Psoas muscle (tissue), 8 donors: ENCODE measurements at places on chromosomes 12 and 14.
A peak's percentile ranks its signal among the peaks of the same experiment; 100 is the strongest.

DNA sequence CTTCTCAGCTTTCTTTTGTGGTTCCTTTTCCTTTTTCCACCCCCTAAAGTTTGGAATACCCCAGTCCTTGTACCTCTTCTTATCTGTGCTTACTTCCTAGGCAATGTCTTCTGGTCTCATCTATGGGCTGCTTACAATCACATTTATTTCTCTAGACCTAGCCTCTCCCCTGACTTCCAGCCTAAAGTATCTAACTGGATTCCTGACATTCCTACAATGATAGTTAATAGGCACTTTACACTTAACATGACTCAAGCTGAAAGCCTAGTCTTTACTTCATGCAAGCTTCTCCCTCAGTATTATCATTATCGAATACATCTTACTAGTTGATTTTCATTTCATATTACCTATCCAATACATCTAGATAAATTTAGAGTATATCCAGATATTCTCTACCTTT is 21.2 kb downstream of the CLECL1 start:
- H3K27ac ChIP-seq, result no peak overlapping the region
- no peaks in the 10 kb centered on the region for H3K4me1 ChIP-seq
- no peak overlapping the region for H3K4me3 ChIP-seq
- no peaks in the 10 kb centered on the region for H3K36me3 ChIP-seq
- no peaks in the 10 kb centered on the region for H3K27me3 ChIP-seq
- DNase-seq, result no peak

- no peaks in the 10 kb centered on the region for H3K36me3 ChIP-seq
- no peak overlapping the region for H3K27ac ChIP-seq
- H3K4me3 ChIP-seq, result no peak overlapping the region
- peak; percentile 17 for DNase-seq
- peaks cover 16% of the 10 kb centered on the region for H3K27me3 ChIP-seq
These were observed 124.1 kb downstream of the PAPOLA start for GRCh38 chr14:96626121-96626768.

DNA sequence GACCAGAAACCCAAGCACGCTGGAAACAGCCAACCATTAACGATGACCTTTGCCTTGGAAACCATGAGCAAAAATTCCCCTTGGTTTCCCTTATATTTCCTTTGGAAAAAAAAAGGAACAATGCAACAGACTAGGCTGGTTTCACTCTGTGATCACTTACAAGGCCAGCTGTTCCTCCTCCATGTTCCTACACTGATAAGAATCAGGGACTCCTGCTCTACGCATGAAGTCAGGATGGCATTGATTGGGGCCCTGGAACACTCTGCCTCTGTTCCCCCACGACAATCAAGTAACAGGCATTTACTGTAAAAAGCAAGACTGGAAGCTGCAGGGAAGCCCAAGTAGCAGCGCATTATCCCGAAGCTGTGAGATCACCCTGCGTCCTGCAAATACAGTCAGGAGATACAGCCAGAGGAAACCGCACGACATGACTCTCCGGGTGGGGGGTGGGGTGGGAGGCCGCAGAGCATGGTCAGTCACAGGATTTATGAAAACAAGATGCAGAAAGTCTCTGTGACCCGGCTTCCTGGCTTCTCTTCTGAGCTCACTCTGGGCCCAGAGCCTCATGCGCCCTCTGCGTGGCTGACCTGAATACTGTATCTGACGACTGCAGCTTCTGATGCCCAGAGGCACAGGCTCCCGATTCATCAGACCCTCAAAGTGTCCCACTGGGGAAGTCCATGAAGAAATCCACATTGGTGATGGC is 31.1 kb downstream of the SSH1 start:
- peaks cover 53% of the 10 kb centered on the region for H3K36me3 ChIP-seq
- H3K4me1 ChIP-seq, result peaks cover 80% of the 10 kb centered on the region
- peak overlapping the region; percentile 35 for H3K4me3 ChIP-seq
- DNase-seq, result peak; percentile 78
- no peaks in the 10 kb centered on the region for H3K27me3 ChIP-seq

DNA sequence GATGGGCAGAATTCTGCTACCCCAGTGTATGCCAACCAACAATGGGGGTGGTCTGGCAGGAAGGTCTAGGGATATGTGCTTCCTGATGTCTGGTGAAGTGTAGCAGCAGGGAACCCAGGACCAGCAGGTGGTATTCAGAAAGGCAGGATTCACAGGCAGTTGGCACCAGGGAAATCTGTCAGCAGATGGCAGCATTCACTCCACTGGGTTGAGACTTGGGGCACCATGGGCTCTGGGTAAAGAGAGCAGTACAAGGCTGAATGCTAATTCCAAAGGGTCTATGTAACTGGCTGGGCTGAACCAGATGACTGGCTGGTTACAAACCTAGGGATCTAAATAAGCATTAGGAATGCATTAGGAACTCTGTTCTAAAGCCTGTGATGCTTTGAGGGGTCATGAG is 466.9 kb upstream of the STXBP6 start:
- H3K36me3 ChIP-seq, result no peaks in the 10 kb centered on the region
- no peak overlapping the region for H3K4me3 ChIP-seq
- no peak for DNase-seq
- no peak overlapping the region for H3K27ac ChIP-seq

GRCh38 chr14:61860294-61860918 is 98.2 kb downstream of the SNAPC1 start:
- DNase-seq, result no peak
- no peaks in the 10 kb centered on the region for H3K4me1 ChIP-seq
- H3K27me3 ChIP-seq, result peaks cover 5% of the 10 kb centered on the region
- no peak overlapping the region for H3K27ac ChIP-seq

- peaks cover 5% of the 10 kb centered on the region for H3K27me3 ChIP-seq
- H3K4me3 ChIP-seq, result no peak within 1 kb of the TSS
- no peak for DNase-seq
- H3K27ac ChIP-seq, result no peak within 1 kb of the TSS
These were observed at the start of gene ANO4 for GRCh38 chr12:100794441-100795173. ANO4 (plus strand) TSS chr12:100794776; CDS start chr12:100901786, 107,010 bp downstream.

- H3K36me3 ChIP-seq, result peaks cover 4% of the 10 kb centered on the region
- no peaks in the 10 kb centered on the region for H3K4me1 ChIP-seq
- no peak for DNase-seq
These were observed 249.9 kb downstream of the CCDC91 start for GRCh38 chr12:28440081-28440608.

- H3K27ac ChIP-seq, result no peak overlapping the region
- no peak for DNase-seq
- H3K27me3 ChIP-seq, result no peaks in the 10 kb centered on the region
These were observed 613.4 kb downstream of the AACS start for GRCh38 chr12:125678589-125678993.

GRCh38 chr12:117293510-117293909 is 67.9 kb downstream of the NOS1 start:
- no peak for DNase-seq
- peaks cover 15% of the 10 kb centered on the region for H3K36me3 ChIP-seq
- H3K27ac ChIP-seq, result no peak overlapping the region
- no peaks in the 10 kb centered on the region for H3K4me1 ChIP-seq

GRCh38 chr12:68455691-68456345 is 123.7 kb upstream of the MDM1 start:
- H3K4me3 ChIP-seq, result no peak overlapping the region
- no peaks in the 10 kb centered on the region for H3K36me3 ChIP-seq

DNA sequence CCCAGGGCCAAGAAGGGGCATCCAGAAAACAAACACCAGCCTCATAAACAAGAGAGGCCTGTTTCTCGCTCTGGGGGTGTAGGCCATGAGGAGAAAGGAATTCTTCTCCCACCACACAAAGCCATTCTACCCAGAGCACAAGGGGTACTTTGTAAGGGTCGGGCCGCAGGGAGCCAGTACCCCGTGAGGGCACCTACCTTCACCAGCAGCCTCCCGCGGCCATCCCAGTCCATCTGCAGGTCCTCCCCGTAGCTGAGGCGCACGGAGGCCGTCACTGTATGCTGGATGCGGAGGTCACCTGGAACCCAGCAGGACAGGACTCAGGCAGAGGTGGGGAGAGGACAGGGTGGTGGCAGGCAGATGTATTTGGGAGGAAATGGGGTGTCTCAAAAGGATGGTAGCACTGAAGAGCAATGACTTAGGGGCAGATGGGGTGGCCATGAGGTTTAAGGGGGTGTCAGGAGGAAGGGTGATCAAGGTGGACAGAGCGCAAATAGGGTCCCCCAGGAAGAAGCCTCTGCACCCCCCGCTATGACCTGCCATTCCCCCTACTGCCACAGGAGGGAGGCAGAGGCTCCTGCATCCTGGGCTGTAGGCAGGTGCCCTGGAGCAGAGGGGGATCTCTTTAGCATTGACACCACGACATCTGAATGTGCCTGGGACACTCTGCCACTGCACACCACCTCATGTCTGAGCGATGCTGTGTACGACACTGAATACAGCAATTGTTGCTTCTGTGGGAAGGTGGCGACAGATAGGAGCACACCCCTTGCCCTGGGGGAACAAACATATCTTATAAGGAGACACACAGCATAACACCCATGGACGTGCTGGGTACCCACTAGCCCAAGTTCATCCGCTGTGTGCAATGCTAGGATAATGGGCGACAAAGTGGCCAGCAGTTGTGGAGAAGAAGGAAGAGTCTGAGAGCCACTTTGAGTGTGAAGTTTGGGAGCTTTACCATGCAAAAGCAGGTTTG is 61.4 kb downstream of the VWF start:
- H3K36me3 ChIP-seq, result no peaks in the 10 kb centered on the region
- H3K27ac ChIP-seq, result no peak overlapping the region
- no peak for DNase-seq
- no peaks in the 10 kb centered on the region for H3K4me1 ChIP-seq
- H3K27me3 ChIP-seq, result peaks cover 9% of the 10 kb centered on the region

DNA sequence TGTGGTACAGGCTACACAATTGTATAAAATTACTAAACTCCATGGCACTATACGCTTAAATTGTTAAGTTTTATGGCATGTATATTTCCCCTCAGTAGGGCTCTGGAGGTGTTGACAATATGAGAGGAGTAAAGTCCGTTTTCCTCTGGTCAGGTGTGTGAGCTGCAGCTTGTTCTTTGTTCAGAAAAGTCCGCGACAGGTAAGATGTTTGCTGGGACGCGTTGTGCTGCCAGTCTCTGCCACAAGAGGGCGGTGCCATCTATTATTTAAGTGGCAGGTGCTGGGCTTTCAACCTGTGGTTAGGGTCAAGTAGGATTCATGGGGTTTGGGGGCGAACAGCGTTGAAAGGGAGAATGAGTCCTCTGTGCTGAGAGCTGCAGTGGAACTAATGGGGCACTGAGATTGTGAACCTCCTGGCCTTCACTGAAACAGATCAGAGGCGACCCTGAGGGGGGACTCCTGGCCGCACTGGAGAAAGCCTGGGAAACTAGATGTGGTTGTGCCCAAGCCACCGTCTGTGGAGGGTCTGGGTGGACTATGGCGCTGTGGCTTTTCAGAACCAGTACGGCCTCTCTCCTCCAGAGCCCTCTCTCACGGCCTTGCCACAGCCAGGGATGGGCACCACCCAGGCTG is 179.0 kb downstream of the SLC15A4 start:
- H3K4me1 ChIP-seq, result no peaks in the 10 kb centered on the region
- no peak for DNase-seq
- H3K27me3 ChIP-seq, result no peaks in the 10 kb centered on the region
- no peaks in the 10 kb centered on the region for H3K36me3 ChIP-seq
- H3K4me3 ChIP-seq, result no peak overlapping the region

DNA sequence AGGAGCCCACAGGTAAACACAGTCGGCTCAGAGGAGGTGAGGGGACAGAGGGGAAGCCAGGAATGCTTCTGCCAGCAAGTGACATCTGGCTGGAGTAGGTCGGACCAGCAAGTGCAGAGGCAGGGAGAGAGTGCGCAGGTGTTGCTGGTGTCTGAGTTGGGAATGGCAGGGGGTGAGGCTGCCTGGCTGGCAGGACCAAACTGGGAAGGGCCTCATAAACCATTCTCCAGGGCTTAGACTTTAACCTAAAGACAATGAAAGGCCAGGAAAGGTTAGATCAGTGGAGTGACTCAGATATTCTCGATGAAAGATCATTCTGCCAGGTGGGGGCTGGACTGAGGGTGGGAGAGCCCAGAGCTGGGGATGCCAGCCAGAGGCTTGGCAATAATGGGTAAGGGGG is 66.4 kb downstream of the ITPK1 start:
- DNase-seq, result no peak
- H3K36me3 ChIP-seq, result no peaks in the 10 kb centered on the region
- H3K4me3 ChIP-seq, result no peak overlapping the region

DNA sequence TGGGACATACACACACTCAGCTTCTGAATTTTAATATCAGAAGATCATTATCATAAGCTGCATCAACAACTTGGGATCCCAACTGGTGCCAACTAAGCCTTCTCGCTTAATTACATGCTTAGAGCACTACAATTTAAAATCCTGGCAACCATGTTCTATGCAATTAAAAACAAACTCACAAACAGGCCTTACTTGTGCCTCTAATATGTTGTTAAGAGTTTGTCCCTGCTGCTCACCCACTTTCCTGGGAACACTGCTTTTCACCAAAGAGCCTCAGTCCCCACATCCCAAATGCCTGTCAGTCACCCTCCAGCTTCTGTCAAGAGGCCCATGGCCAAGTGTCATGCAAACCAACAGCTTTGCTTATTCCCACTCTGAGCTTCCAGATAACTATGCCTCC is 69.7 kb downstream of the TTC9 start:
- no peak overlapping the region for H3K4me3 ChIP-seq
- no peaks in the 10 kb centered on the region for H3K36me3 ChIP-seq
- H3K4me1 ChIP-seq, result no peaks in the 10 kb centered on the region
- H3K27me3 ChIP-seq, result no peaks in the 10 kb centered on the region

DNA sequence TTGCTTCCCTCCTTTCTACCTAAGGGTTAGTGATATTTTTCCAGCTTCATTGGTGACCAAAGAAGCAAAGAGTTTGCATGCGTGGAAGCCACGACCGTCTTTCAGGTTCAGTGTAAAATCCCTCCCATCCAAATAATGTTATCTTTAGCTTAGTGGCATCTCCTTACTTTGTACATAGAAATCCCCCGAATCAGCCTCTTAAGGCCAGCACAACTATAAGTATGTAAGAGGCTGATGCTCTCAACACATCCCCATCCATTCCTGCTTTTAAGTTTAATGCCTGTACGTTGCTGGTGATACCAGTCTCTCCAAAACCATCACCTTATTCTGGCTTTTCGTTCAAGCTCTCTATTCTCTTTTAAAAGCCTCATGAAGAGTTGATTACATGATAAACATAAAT is 14.6 kb downstream of the CDKN1B start:
- no peak for DNase-seq
- no peak overlapping the region for H3K4me3 ChIP-seq

DNA sequence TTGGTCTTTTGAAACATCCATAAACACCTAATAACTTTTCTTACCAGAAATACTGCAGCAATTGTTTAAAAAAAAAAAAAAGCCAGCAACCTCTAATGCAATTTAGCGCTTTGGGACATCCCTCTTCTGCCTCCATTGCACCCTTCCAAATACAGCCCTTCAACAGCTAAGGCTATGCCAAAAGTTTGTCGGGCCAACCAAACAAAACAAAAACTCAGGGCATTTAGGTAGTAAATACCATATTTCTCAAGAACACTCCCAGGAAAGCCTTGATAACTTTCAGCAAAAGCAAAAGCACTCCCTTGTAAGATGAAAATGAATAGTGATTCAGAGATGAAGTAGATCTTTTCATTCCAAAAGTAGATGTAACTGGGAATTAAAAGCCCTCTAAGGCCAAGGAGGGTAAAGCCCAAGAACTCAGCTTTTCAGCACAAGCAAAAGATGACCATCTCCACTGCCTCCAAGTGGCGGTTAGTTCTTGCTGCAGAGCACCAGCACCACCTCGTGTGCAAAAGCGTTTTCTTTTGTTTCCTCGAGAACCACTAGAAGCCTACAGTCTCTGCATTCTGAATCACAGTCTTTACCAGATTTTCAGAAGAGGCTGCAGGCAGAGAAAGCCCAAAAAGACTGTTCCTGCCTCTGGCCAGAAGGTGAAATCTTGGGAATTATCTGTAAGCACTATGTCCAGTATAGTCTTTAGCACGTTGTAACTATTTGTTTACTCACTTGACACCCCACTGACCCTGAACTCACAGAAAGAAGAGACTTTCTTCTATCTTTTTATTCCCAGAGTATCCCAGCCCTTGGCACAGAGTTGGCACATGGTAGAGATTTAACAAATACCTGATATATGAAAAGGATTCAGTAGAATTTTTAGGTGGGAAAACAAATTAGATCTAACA is 53.1 kb downstream of the SIX6 start:
- no peaks in the 10 kb centered on the region for H3K36me3 ChIP-seq
- H3K4me1 ChIP-seq, result no peaks in the 10 kb centered on the region
